ENCODE measurements at places on chromosomes 11 and 22.

DNA sequence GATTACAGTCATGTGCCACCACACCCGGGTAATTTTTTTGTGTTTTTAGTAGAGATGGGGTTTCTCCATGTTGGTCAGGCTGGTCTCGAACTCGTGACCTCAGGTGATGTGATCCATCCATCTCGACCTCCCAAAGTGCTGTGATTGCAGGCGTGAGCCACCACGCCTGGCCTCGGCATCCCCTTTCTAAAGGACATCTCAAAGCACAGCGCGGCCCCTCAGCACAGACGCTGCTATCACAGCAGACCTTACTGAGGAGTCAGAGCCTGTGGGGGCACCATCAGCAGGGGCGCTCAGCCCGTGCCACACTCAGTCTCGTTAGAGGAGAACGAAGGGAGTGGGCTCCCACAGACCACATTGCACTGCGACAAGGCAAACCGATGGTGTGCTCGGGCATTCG is 19.4 kb downstream of the CELSR1 start:
- DNase-seq, result no peak

- DNase-seq, result no peak
These were observed 1291.5 kb downstream of the TBC1D22A start for GRCh38 chr22:48053973-48054372.

DNA sequence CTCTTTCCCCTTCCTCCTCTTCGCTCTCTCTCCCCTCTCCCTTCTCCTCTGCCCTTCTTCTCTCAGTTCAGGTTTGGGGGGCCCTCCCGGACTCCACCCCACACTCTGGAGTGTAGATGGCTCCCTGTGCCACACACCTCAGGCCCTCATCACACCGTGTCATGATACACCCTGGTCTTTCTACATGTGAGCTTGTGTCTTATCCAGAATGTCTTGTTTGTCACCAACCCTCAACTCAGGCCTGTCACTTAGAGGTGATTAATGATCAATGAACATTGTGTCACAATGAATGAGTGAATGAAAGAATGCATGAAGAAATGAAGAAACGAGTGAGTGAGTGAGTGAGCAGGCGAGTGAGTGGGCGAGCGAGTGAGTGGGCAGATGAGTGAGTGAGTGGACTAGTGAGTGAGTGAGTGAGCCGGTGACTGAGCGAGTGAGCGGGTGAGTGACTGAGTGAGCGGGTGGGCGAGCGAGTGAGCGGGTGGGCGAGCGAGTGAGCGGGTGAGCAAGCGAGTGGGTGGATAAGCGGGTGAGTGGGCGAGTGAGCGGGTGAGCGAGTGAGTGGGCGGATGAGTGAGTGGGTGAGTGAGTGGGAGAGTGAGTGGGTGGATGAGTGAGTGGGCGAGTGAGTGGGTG is 33.8 kb downstream of the CAPN1 start:
- no peak for DNase-seq

GRCh38 chr22:35484651-35485556 is 55.7 kb upstream of the RASD2 start:
- DNase-seq, result no peak

DNA sequence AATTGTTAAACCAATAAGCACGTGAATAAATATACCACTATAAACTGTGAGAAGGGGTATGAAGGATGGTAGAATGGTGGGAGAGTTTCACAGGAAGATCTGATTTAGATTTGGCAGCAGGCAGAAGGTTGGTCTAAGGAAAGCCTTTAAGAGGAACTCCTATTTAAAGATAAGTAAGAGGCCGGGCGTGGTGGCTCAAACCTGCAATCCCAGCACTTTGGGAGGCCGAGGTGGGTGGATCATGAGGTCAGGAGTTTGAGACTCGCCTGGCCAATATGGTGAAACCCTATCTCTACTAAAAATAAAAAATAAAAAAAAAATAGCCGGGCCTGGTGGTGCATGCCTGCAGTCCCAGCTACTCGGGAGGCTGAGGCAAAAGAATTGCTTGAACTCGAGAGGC is 45.8 kb upstream of the CXCR5 start:
- DNase-seq, result no peak

GRCh38 chr11:6663794-6664469 is 8.3 kb upstream of the DCHS1 start:
- no peak for DNase-seq

DNA sequence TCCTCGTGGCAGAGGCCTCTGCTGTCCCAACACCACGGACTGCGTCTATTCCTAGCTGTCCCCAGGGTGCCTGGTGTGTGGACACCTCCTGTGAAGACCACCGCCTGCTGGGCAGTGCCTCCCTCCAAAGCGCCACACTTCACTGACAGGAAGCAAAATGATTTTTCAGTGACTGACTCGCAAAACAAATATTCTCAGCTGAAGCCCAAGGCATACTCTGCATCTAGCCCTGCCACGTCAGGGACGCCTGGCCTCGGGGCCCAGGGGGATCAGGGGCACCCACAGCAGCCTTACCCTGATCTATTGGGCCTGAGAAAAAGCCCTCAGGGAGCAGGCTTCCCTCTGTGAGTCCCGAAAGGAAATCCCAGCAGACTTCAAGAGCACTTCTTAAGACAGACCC is 2.2 kb downstream of the BRD1 start:
- no peak for DNase-seq

DNA sequence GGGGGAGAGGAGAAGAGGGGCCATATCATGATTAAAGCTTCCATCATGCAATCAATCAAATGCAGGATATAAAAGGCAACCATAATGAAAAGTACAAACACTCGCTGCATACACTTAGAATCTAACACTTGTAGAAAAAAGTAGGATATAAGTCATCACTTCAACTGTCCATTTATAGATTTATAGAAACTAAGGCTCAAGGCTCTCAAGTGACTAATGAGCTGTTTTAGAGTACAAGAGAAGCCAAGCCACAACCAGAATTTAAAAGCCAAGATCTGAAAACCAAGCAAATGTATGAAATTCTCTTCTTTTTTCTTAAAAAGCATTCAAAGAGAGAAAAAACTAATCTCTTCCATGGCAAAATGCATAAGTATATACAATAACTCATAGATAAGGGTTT is 160.2 kb upstream of the BLID start:
- DNase-seq, result no peak

- no peak for DNase-seq
These were observed 109.6 kb upstream of the POU2AF2 start for GRCh38 chr11:111135778-111136570.

DNA sequence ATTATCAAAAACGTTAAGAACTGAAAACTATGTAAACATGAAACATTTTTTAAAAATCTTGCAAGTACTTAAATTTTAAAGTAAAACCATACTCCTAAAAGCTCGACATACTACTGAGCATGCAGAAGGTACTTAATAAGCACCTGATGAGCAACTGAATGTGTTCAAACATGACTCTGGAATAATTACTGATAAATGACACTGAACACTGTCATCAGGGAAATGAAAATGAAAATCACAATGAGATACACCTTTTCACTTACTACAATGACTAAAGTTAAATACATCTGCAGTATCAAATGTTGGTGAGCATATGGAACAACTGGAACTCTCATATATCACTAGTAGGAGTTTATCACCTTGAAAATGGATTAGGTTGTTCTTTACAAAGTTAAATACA is 65.2 kb downstream of the PICALM start:
- no peak for DNase-seq

DNA sequence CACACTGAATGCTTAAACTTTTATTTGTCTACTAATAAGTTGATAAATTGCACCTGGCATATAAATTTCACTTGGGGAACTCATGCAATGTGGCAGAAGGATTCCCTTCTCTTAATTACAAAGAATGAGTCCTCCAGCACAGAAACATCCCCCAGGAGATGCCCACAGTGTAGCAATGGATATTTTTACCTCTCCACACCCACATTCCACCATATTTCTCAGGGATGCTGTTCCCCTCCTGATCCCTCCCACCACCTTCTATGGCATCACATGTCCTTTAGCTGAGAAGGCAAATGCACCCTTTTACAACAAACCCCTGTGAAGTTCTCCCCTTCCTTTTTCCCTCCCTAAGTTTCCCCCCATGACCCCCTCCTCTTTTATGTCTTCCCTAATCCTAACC is 56.1 kb upstream of the UBASH3B start:
- no peak for DNase-seq

DNA sequence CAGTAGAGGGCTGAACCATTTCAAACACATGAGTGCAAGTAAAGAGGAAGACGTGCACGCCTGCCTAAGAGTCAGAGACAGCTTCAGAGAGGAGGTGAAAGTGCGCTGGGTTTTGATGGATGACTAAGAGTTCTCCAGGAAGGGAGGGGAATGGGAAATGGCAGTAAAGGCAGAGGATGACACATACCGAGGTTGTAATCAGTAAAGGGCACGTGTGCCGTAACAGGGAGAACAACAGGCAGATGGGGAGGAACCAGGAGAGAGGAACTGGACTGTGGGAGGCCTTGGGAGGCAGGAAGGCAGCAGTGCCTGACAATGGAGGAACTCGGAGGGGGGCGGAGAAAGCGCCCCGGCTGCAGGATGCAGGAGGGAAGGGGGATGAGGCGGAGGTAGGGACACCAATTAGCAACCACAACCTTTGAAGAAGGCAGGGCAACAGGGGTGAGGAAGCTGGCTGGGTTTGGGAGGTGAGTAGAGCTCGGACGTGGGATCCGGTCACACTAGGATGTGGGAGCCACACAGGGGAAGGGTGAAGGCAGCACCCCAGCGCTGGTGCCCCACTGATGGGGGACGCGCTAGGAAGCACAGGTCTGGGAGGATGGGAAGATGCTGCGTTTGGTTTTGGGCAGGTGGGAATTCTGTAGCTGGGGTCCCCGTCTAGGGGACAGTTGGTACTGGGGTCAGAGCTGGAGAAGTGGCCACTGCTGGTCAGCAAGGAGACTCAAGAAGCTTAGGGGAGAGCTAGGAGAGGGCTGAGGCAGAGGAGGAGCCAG is 67.4 kb downstream of the SCUBE1 start:
- DNase-seq, result no peak

GRCh38 chr11:58592760-58593472 is 14.1 kb downstream of the ZFP91 start:
- DNase-seq, result no peak

GRCh38 chr11:46422588-46422987 is 31.0 kb upstream of the CHRM4 start:
- DNase-seq, result no peak

DNA sequence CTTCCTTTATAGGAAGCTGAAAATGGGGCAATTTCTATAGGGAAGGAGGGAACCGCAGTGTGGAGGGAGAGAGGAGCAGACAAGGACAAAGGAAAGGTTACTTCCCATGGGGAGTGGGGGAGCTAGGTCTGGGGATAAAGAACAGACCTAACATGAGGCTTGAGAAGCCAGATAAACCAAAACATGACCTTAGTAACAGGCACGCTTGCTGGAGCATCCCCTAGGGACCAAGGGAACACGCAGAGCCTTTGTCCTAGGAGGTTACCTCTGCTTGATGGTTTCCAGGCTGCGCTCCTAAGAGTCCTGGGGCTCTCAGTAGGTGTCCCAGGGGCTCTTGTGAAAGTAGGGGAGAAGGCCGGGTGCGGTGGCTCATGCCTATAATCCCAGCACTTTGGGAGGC is 271.4 kb upstream of the NCAM1 start:
- DNase-seq, result no peak

GRCh38 chr11:94769880-94770279 is 1.7 kb downstream of the AMOTL1 start:
- no peak for DNase-seq

DNA sequence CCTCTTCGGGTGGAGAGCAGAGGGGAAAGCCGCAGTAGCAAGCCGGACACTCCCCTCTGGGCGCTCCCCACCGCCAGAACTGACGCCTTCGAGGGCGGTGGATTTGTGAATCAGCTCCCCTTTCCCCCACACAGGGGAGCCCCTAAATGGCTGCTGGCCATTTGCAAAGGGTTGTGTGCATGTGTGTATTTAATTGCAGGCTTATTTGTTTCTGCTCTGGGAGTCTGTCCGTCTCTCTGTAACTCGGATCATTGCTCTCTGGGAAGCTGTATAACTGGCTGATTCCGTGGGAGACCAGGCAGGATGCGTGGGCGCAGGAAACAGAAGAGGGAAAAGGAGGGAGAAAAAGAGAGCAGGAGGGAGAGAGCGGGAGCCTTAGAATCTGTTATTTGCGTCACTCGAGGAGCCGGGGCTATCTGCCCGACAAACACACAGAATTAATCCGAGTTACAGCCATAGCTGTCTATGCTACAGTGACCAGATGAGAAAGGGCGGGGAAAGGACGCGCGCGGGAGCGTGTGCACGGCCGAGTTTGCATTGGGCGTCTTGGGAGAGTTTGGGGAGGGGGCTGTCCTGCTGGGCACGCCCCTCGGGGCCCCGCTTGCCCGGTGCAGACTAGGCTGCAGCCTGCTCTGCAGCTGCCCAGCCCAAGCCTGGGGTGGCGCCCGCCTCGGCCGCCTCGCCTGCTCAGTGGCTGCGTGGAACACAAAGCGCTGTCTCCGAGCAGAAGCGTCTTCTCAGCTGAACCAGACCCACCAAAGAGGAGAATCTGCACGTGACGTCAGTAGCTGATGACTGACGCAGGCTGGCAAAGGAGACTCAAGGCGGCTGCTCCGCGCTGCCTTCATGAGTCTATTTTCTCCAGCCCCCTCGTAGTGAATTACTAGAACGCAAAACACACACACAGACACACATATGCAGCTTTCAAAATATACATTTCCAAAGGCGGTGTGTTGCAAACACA is 105.3 kb upstream of the HSD17B12 start:
- DNase-seq, result no peak
